ENCODE measurements at places on chromosomes 13 and 19.

DNA sequence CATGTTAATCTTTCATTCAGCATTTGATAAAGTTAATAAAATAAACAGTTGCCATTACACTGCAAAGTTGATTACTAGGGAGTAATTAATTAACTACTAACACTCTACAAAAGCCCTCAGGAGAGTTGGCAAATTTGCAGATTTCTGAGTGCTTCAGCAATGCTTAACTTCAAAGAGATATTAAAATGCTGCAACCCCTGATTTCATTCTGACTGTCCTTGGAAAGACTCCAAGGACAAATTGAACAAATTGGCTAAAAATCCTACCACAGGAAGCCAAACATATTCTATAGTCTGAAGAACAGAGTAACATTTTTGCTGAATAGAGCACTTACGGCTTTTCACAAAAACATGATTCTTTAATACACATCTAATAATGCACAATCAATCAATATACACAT, 1543.0 kb downstream of the SLITRK5 start:
- DNase-seq, result no peak

DNA sequence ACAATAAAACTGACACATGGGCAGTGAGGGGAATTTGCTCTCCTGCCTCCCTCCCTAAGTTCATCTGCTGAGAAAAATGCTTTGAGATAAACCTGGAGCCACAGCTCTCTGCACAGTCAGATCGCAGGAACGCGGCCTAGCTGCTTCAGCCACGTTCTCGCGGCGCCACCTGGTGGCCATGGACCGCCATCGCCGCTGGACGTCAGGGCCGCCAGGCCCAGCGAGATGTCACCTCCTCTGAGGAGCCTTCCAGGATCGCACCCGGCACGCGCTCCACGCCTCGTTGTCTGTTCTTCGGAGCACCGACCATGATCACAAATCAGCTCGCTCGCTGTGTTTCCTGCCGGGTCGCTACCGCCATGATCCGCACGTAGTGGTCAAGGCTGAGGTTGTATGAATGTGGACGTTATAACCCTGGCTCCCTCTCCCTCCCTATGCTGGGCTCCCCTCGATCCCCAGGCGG, 20.6 kb upstream of the USP29 start:
- DNase-seq, result peak; percentile 20

DNA sequence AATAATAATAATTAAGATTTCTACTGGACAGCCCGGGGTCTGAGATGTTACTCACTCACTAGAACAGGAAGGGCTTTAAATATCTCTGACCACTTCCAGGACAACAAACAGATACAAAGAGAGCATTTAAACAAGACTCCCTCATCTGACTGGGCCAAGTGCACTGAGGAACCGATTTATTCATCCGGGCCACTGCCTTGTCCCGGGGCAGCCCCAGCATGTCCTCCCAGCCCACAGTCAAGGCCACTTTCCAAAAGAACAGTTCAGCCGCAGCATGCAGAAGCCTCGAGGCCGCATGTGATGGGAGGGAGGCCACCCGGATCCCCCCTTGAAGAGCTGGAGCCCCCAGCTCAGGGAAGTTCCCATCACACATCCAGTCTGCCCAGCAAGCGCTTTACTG, 30.5 kb downstream of the MLLT1 start:
- no peak for DNase-seq

- no peak for DNase-seq
These were observed 6.0 kb downstream of the PRODH2 start for GRCh38 chr19:35806597-35806996.

DNA sequence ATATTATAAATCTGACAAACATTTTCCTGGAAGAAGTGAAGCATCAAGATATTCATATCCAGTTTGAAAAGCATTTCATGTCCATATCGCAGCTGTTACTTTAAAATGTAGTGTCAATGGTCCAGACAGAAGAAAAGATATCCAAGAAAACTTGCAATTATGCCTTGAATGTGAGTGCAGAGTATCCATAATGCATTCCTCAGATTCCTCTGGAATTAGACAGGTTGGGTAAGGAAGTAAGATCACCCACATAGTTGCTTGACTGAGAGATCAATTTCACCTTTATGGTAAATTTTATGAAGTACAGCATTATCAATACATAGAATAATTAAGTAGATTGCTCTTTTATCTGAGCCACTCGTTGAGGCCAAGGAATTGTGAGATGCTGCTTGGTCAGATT, 327.0 kb upstream of the SLITRK5 start:
- no peak for DNase-seq

GRCh38 chr19:29503140-29503758, 22.5 kb upstream of the VSTM2B start:
- no peak for DNase-seq

DNA sequence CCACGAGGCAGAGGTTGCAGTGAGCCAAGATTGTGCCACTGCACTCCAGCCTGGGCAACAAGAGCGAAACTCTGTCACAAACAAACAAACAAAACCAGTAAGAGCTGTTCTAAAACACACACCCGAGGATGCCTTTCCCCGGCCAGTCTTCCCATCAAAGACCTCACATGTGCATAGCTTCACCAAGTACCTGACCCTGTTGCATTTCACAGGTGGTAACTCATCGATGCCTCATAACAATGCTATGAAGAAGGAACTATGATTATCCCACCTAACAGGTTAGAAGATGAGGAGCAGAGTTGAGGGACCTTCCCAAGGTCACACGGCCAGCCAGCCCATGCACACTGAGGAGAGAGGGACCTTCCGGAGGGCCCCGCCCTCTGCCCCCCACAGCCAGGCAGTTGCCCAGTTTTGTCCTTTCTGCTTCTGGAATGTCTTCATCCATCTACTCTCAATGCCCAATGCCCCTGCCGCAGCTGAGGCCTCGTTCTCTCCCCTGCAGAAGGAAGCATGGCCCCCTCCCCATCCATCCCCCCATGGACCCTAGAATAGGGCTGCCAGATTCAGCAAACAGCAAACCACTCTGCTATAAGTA, 16.8 kb upstream of the LENG8 start:
- DNase-seq, result no peak

GRCh38 chr13:36129539-36129938, 1.6 kb downstream of the DCLK1 start:
- DNase-seq, result no peak

DNA sequence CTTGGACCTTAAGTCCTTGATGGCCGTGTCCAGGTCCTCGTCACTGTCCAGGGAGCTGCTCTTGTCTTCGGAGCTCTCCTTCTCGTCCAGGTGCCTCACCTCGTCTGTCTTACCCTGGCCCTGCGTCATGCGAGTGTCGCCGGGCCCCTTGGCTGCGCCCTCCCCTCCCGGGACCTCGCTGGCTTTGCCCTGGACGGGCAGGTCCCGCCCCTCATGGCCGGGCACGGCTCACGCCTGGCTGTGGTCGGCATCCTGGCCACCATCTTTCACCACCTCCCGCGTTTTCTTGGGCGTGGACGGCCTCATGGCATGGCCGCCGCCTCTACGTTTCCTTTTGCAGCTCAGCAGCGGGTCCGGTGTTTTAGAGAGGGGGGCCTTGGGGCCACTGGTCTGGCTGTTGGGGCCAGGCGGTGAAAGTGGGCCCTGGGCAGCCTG, 14.8 kb downstream of the RB1 start:
- DNase-seq, result no peak

DNA sequence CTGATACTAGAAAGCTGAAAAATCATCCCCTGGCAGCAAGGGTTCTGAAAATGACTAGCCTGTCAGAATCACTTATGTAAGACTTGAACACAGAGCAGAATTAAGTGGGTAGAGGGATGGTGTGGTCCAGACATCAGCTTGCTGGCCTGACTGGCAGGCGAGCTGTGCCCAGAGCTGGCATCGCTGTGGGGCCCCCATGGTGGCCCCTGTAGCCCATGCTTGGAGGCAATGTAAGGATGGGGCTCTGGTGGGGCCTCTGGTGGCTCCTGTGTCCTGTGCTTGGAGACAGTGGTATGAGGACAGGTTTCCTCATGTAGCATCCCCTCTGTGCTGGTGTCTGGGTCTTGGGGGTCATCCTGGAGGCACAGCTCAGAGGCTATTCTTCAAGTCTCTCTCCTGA, 332.1 kb downstream of the SHISA2 start:
- DNase-seq, result no peak

GRCh38 chr19:45321848-45322247, 827 bp downstream of the CKM start:
- DNase-seq, result no peak

DNA sequence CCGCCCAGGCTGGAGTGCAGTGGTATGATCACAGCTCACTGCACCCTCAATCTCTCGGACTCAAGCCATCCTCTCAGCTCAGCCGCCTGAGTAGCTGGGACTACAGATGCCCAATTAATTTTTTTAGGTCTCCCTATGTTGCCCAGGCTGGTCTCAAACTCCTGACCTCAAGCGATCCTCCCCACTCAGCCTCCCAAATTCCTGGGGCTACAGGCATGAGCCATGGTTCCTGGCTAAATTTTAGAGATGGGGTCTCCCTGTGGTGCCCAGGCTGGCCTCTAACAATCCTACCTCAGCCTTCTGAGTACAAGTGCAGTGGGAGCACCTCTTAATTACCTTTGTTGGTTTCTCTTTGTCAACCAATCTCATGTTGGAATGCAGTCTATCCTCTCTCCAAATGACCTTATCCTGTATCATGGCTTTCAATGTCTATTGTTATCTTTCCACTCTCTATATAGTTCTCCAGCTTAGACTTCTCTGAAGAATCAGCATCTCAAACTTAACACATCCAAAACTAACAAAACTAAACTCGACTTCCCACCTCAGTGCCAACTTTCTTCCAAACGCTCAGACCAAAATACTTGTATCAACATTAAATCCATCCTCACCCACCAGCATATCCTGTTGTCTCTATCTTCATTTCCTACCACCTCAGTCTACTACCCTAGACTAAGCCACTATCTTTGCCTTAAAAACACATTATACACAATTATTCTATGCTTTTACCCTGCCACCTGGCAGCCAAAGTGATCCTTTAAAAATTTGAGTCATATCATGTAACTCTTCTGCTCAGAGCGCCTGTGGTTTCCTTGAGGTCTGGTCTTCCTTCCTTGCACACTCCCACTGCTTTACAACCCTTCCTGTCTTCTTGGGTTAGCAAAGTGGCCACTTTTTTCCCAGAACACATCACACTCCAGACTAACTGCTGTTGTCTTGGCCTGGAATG, 6.7 kb downstream of the TPT1 start:
- peak; percentile 16 for DNase-seq

DNA sequence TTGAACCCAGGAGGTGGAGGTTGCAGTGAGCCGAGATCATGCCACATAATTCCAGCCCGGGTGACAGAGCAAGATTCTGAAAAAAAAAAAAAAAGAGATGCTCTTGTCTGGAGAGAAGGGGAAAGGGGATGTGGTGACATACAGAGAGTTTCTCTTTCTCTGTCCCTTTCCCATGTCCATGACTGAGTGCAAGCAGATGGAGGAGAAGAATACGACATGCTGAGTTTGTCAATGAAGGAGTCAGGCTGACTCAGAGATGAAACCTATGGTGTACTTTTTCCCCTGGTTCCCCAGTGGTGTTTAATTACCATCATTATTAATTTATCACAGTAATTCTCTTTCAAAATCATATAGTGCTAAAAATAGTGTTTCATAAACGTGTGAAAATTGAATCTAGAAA, 448.8 kb downstream of the FOXO1 start:
- no peak for DNase-seq

GRCh38 chr19:18045307-18046050, 37.5 kb downstream of the ARRDC2 start:
- no peak for DNase-seq

DNA sequence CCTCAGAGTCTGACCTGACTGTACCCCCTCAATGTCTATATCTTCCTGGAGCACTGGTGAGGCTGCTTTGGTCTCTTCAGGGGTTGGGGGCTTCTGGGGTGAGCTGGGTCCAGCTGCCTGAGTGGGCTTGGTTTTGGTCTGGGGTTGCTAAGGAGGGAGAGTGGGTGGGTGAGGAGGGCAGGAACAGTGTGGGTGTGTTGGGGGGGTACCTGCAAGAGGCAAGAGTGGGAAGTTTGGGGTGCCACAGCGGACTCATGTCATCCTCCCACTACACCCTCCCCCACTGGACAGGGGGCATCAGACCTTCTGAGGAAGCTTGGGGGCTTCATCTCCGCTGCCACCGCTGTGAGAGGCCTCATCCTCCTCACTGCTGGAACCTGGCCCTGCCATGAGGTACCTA, 13.6 kb downstream of the ZNF575 start:
- no peak for DNase-seq

- no peak for DNase-seq
These were observed 8.2 kb downstream of the KLHL26 start for GRCh38 chr19:18645035-18645511.

GRCh38 chr13:91158017-91158395, 189.5 kb upstream of the MIR17HG start:
- no peak for DNase-seq

- no peak for DNase-seq
These were observed 26.3 kb downstream of the SKA3 start for GRCh38 chr13:21150013-21150412.

DNA sequence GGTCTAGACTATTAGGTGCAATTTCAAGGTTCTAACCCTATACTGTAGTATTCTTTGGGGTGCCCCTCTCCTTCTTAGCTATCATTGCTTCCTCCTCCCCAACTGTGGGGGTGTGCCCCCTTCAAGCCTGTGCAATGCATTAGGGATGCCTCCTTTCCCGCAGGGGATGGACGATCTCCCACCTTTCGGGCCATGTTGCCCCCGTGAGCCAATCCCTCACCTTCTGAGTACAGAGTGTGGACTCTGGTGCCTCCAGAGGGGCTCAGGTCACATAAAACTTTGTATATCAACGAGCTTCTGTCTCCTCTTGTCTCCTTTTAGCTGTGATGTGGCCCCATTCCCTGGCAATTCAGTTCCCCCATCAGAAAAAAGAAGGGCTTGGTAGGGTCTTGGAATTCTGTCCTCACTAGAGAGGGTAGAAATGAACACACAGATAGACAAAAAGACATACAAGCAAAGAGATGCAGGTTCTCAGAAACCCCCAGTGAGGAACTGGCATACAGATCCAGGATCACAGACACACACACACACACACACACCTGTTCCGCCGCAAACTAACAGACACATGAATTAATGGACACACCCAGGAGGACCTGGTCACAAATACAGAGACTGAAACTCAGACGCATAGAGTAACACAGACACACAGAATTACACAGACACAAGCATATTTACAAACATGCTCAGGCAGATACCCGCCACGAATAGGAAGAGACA, 2.5 kb upstream of the HNRNPUL1 start:
- no peak for DNase-seq

DNA sequence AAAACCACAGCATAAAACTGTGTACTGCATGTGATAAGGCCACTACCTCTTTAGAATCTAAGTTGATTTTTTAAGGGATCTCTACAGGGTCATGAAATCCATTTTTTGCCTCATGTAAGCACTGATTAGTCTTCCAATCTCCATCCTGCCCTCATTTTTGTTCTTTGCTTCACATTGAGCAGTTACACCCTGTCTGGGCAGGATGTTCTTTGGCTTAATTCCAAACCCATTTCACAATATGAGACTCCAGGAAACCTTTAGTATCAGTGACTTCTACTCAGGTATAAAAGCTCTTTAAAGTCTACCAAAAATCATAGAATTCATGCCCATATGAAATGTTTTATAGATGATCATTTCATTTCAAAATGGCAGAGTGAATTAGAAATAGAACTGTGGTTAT, 592.6 kb downstream of the TBC1D4 start:
- no peak for DNase-seq

Measured in activated gamma-delta T cell treated with anti-CD3 and anti-CD28 coated beads, Interleukin-2, amount 50 U/mL, for 16 hours (primary cell).